ENCODE measurements at places on chromosomes 11 and 22. TPM values are rescaled to one million over a fixed set of nuclear protein-coding genes. Genes with fewer than 3 reads are reported as not detected.
A peak's percentile ranks its signal among the peaks of the same experiment; 100 is the strongest.

GRCh38 chr11:121644187-121644512, 191.4 kb upstream of the SORL1-AS1 start:
- no peak for DNase-seq

DNA sequence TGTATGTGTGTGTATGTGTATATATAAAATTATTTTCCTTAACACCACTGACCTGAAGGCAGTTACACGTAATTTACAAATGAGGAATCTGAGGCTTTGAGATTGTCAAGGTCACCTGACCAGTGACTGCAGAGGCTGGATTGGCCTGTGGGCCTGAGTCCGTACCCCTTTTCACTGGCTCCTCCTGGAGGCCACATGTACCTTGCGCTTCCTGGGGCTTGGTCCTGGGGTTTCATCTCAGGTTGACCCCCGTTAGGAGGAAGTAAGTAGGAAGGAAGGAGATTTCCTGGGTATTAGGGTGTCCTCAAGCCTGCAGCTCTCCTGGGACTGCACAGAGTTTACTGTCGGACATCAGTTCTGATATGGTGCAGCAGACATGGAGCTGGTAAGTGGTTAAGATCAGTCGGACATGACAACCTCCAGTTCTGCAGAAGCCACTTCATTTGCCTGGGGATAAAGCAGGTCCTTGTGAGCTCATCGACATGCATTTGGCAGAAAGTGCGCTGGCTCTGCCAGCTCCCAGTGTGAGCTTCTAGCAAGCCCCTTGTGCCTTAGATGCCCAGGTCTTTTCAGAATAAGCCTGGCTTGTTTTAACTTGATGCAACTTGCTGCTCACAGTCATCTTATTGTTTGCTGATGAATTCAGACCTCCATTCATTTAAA, 36.6 kb downstream of the ST3GAL4 start:
- DNase-seq: peak; percentile 27

OR6T1 gene
- not detected for total RNA-seq

DNA sequence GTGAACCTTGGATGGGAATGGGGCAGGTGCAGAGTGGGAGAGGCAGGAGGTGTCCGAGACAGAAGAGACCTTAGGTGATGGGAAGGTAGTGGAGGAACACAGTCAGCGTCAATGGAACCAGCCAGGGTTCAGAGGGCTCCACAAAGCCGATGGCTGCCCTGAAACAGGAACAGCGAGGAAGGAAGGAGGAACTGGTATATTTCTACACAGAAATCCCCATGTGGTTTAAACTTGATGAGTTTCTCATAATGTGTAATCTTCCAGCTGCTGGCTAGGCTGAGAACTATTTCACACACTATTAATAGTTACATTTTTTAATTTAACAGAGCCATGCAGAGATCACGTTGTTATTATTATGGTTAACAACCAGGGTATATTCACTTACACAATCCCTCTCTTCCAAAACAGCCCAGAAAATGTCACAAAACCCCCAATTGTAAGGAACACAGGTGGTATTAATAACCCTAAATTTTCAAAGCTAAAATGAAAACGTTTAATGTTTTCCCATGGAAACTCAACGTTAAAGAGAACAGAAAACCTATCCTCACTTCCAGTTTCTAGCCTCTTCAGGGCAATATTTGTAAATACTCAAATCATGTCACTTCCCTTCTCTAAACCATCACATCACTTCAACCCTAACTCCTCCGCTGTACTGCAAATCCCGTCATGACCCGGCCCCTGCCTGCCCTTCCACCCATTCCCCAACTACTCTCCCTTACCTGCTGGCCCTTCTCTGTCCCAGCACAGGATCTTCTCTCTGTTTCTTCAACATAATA, 74.5 kb upstream of the ARFGAP3 start:
- DNase-seq: no peak

GRCh38 chr11:12435264-12435663, 57.9 kb downstream of the PARVA start:
- no peak for DNase-seq

GRCh38 chr22:29716814-29717545, 2.8 kb upstream of the CABP7 start:
- DNase-seq: no peak

DNA sequence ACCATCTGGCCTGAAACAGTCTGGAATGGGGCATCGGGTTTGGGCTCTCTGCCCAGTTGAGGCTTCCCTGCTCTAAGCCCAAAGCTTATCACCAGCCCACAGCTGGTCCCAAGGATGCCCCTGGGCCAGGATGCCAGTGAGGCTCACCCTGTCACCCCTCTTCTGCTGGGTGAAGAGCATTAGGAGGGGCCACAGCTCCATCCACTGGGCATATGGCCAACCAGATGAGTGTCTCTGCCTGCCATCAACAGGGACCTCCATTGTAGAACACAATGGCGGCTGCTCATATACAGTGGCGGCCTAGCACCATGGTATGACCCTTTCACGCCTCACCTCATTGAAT, 5.6 kb downstream of the CHST1 start:
- no peak for DNase-seq

- DNase-seq: no peak
Measured at GRCh38 chr11:124760205-124760652, 1.9 kb downstream of the ESAM start.

- no peak for DNase-seq
Measured at GRCh38 chr11:17230867-17231851, 23.4 kb upstream of the PIK3C2A start.

JAML gene
- not detected for total RNA-seq
